ENCODE measurements at places on chromosomes 4 and X.

DNA sequence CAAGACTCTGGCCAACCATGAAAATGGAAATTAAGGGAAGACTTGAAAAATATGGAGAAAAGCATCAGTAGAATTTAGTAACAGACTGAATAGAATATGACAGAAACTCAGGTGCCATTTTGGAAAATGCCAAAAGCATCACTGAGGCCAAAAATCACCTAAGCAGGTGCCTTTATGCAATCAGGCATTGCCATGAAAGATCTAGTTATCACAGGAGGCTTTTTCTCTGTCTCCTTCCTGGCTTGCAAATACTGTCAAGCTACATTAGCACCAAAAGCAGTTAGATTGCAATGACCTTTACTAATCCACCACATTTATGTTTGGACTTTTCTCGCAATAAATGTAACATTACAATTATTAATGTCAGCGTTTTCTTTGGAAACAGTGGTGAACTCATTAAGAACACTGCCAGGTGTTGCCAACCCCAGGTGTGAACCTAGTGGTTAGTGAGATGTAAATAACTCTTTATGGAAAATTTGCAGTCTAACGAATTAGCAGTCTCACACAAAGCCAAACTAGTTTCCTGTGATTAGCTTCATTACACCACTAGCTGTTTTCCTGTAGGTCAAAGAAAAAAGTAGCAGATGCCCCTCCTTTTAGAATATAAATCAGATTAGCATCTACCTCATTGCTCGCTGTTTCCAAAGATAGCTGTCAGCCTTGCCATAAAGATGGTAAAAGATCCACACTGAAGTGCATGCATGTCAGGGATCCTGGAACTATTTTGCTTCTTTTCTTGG, 1568.4 kb upstream of the TENM3 start:
- no peak for DNase-seq

DNA sequence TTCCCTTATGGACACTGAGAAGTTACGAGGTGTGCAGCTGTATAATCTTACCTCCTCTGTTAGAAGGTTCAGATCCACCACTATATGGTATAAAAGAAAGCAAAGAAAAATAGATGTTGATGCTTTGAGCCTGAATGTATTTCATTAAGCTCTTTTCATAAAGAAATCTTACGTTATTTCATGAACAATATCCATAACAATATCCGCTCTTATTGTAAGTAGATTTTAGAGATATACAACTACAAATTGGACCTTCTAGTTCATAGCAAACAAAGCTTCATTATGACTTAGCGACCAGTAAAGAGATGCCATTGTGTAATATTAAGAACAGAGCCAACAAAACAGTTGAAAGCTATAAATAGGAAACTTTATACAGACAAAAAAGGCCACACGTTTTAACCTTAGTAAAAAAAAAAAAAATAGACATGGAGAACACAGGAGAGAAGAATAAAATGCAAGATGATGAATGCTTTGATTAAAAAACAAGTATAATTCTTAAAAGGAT, 203.6 kb downstream of the PDGFC start:
- DNase-seq: no peak

GRCh38 chr4:125520258-125520990, 205.7 kb downstream of the FAT4 start:
- no peak for DNase-seq

DNA sequence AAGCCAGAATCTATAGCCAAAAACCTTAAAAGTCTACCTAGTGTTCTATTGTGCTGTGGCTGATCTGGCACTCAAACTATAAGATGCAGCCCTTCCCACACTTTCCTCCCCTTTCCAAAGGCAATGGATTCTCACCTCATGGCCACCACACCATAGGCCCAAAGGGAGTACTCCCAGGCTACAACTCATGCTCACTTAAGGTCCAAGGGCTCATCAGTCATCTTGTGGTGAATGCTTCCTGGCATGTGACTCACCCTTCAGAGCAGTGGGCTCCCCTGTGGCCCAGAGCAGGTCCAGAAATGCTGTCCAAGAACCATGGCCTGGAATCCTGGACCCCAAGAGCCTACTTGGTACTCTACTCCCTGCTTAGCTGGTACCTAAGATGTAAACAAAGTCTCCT, 181.0 kb downstream of the CHRDL1 start:
- no peak for DNase-seq

- no peak for DNase-seq
These were observed 565.4 kb downstream of the GRXCR1 start for GRCh38 chr4:43457866-43458265.

DNA sequence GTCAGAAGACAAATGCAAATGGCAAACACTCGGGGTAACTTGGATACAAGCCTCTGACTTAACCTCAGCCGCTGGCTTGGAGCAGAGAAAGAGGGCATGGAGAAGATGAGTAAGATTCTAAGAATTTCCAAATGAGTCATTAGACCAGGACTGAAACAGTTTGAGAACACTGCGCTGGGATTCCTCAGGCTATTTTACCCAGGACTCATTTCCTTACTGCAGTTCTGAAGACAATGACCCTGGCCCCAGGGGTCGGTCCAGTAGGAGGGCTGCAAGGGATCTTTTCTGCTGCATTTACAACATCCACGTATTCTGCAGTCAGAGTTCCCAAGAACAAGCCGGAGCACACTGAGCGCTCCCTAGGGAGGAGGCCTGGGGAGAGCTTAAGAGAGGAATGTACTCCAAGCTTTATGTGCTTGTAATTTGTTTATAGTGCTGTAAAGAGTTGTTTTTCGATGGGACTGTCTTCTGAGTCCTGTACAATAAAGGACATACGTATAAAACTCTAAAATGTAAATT, 27.3 kb upstream of the SORBS2 start:
- no peak for DNase-seq

DNA sequence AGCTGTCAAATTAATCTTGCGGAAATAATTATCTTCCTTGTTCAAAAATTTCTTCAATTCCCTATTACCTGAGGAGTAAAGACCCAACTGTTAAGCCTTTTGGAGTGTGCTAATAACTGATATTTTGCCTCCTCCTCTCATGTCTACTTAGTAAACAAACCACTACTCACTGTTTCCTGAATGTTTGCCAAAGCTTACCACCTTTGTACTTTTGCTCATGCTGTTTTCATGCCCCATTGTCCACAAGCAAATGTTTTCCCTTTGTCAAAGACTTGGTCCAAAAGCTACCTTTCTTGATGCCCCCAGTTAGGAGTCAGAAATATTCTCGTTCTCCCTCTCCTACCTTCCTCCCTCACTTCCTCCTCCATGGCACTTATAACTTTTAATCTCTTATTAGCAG, 226.1 kb downstream of the ENOX2 start:
- DNase-seq: no peak

DNA sequence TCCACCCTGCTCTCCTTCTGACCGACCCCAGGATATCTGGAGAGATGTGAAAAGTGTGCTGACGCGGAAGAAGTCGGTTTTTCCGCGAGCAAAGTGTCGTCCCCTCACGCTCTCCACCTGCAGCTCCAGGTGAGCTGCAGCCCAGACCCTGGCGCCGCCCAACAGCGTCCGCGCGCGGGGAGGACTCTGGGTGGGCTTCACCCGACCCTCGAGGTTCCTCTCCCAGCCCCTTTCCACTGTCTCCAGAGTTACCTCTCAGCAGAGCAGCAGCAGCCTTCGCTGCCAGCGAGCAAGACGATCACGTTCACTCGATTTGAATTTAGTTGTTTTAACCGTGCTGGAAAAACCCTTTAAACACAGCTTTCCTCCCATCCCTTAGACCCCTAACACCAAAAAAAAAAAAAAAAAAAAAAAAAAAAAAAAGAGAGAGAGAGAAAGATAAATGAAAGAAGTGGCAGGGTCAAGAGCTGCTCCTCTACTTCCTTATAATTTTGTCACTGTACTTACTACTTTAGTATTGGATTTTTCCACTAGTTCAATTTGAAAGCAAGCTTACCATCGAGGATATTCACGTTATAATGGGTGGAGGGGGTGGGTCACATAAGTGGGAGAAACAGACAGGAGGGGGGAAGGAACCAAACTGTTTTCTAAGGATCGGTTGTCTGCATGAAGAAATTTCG, 758 bp upstream of the NR3C2 start:
- peak; percentile 38 for DNase-seq

DNA sequence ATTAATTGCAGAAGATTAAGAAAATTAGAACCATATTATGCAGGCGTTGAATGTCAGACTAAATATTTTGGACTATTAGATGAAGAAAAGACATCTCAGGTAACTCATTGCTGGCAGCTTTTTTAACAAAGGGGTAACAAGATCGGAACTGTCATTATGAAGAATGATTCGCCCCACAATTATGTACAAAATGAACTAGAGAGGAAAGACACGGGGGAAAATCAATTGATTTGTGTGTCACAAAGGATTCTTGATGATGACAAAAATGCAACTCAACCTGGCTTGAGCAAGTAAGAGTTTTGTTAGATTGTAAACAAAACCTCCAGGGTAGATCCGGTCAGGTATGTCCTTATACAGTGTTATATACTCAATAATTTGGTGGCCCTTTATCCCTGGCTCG, 12.5 kb upstream of the DCLK2 start:
- no peak for DNase-seq

GRCh38 chr4:67401902-67402301, 143.4 kb downstream of the CENPC start:
- DNase-seq: no peak

- DNase-seq: no peak
These were observed 8.8 kb upstream of the TBC1D25 start for GRCh38 chrX:48530736-48531135.

- DNase-seq: no peak
These were observed 7.5 kb downstream of the NUDT6 start for GRCh38 chr4:122914938-122915337.

- no peak for DNase-seq
These were observed 42.0 kb downstream of the MAP7D3 start for GRCh38 chrX:136209016-136209738.

- no peak for DNase-seq
These were observed 1.7 kb downstream of the TMEM185A start for GRCh38 chrX:149629730-149630387.

- peak; percentile 66 for DNase-seq
These were observed at the start of gene ARAP2 for GRCh38 chr4:36244257-36245082. ARAP2 (minus strand) TSS chr4:36244514; CDS start chr4:36229486, 15,028 bp downstream.

DNA sequence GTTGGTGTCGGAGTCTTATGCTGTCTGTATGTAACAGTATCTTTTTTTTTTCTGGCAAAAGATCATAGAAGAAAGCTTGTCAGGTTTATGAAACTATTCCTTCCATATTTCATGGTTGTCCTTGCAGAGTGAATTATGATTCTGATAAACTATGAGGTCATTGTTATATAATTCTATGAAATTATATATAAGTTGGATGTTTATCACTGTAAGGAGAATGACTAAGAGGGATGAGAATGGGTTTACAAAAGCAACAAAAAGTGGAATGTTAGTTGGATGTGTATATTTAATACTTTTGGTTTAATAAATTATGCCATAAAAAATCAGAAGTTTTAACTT, 43.1 kb downstream of the RAPGEF2 start:
- no peak for DNase-seq

GRCh38 chr4:155799116-155799793, 40.4 kb downstream of the GUCY1B1 start:
- no peak for DNase-seq

DNA sequence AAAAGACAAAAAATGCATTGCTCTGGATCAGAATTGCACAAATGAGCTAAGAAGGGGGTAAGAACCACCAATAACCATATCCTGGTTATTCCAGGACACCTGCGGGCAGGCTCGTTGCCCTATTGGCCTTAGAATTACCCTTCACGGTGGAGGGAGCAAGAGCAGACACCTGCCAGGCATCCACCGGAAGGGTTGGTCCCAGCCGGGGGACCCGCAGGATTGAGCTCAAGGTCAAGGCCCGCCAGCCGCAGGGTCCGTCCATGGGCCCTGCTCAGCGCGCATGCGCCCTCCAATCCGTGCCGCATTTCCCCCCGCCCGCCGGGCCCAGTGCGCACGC, 575 bp downstream of the SLC25A6 start:
- no peak for DNase-seq

GRCh38 chr4:109072595-109072994, 229.9 kb downstream of the COL25A1 start:
- DNase-seq: no peak

GRCh38 chrX:152733261-152733975, at the start of the genes CSAG1 and MAGEA12:
CSAG1 (minus strand) TSS chrX:152733721; CDS start chrX:152732460, 1,261 bp downstream.
MAGEA12 (plus strand) TSS chrX:152733757; CDS start chrX:152736162, 2,405 bp downstream.
- DNase-seq: no peak

Data from T47D (cell line).